A549 treated with ZK216348 at 1 μM for 4 hours (cell line): ENCODE measurements at places on chromosomes 7 and 10. TPM values are rescaled to one million over a fixed set of nuclear protein-coding genes. Genes with fewer than 3 reads are reported as not detected.

Gene HMX2
- total RNA-seq: 0.20 to 0.25 TPM (median 0.22 TPM) in 3 of 5 replicates, not detected in the others

Gene ZNF277
- total RNA-seq: 6.8 to 18.1 TPM (median 12.8 TPM) in 5 replicates

Gene PRSS1
- not detected in 5 replicates for total RNA-seq

Gene TRIM73
- total RNA-seq: 1.4 to 3.1 TPM (median 2.5 TPM) in 5 replicates

Gene TRPV5
- not detected in 5 replicates for total RNA-seq
